ENCODE measurements at places on chromosomes 1 and 21.
A peak's percentile ranks its signal among the peaks of the same experiment; 100 is the strongest.

- DNase-seq = no peak
These were observed 44.8 kb upstream of the CACYBP start for GRCh38 chr1:174954671-174955669.

- DNase-seq = no peak
These were observed 36.0 kb upstream of the TENT5C start for GRCh38 chr1:117569856-117570255.

DNA sequence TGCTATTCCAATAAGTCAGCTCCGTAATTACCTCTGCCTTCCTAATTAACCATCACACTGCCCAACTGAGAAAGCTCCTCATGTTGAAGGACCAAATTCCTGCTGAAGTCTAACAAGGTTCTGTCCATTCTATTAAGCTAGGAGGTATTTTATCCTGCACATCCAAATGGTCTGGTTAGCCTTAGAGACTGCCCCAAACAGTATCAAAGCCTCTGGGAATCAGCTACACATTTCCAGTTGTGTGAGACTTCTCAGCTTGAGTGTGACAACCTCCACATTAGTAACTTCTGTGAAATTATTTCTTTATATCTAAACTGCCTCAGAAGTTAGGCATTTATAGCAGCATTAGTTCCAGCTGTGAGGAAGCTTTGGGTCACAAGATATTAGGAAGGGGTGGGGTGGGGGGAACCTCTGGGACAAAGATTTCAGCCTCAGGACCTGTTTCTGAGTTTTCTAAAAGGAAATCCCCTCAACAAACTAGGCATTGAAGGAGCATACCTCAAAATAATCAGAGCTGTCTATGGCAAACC is 150.5 kb upstream of the DUSP10 start:
- no peak for DNase-seq

- no peak for DNase-seq
These were observed 414.2 kb upstream of the C1orf87 start for GRCh38 chr1:60487565-60488345.

- peak; percentile 25 for DNase-seq
These were observed 32.1 kb downstream of the EYA3 start for GRCh38 chr1:28056129-28056925.

- DNase-seq = no peak
These were observed 244.4 kb downstream of the NFIA start for GRCh38 chr1:61326713-61327112.

DNA sequence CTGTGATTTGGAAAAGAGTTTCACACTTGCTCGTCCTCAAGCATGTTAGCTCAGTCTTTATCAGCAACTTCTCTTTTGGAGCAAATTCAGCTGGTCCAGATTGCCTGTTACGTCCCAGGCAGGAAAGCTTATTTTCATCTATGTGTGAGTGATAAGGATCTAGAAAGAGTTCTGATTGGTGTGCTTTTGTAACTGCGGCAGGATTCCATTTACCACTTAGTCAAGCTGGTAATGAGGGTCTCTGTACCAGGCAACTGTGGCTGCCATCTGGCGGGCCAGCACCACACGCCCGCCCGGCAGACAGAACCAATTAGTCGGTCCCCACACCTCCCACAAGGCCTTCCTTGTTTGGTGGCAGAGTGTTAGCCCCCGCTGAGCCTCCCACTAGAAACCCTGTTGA is 21.0 kb downstream of the C1orf87 start:
- no peak for DNase-seq

DNA sequence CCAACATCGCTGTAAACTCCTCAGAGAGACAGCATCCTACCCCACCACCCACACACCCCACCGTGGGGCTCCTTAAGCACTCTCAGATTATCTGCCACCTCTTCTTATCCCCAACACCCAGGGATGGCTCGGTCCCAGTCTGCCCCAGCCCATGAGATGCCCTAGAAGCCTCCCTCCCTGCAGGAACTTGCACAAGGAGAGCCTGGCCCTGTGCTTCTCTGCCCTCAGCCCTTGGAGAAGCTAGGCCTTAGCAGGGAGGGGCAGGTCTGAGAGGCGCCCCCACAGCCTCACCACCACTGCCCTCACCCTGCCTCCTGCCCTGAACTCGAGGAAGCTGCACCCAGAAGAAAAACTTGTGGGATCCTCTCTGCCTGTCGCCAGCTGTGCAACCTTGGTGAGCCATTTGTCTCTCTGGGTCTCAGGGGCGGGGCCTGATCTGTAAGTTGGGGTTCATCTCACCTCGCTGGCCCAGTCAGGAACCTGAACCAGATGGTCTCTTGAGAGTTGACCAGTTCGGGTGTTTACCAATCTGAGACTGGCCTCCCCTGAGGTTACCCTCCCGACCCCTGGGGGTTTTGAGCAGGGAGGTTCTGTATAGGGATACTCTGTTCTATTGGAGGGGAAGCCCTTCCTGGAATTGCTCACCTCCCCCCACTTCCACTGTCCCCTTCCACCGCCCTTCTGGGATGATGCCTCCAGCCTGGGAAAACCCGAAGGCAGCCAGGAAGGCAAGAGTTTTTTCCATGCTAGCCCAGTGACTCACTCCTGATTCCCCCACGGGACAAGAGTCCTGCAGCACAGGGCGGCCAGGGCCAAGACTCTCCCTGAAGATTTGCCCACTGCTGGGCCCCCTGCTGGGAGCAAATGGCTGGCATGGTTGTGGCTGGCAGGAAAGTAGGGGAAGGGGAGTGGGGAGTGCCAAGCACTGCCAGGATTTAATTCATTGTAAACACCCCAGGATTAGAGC is at the start of gene S100A3:
Gene S100A3 (minus strand): TSS at position 537 of the 967 bp plus-strand sequence. CDS start 773 bp downstream, outside the sequence.
- no peak for DNase-seq

DNA sequence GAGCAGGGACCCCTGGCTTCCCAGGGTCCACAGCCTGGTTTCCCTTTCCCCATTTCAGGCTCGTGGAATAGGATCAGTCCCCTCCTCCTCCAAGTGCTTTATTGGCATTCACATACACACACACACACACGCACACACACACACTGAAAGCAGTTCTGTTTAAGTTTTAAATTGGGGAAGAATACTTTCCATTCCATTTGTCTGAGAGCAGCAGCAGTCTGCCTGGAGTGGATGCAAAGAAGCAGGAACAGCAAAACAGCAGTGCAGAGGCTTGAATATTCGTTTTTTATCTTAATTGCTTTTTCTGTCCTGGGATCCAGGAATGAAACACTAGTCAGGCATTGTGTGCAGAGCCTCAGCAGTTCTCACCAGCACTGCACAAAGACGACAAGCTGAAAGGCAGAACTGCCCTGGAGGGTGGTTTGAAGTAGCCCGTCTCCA is 7.1 kb downstream of the CYB561D1 start:
- no peak for DNase-seq

GRCh38 chr1:98034505-98034904 is 113.7 kb upstream of the DPYD start:
- no peak for DNase-seq

DNA sequence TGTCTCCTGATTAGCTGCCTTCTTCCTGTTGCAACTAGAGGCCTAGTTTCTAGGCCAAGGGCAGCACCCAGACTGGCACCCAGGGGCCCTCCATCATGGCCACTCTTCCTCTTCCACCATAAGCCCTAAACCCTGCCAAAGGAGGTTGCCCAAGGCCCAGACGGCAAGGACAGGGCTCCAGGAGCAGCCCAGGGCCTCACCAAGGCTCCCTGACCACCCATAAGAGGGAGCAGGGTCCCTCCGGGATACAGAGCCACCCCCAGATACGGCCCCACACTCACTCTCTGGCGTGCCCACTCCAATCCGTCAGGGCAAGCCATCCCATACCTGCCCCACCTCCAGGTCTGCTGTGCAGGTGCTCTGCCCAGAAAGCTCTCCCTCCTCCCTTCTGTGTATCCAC is 79.9 kb downstream of the ITPKB start:
- no peak for DNase-seq

- DNase-seq = no peak
These were observed at the start of gene TTC24 for GRCh38 chr1:156579472-156579871. TSS of gene TTC24 (plus strand) at chr1:156579723. CDS start at chr1:156581365, 1,642 bp downstream.

- peak; percentile 50 for DNase-seq
These were observed 9.0 kb upstream of the FAM131C start for GRCh38 chr1:16082283-16083038.

- DNase-seq = no peak
These were observed 13.7 kb downstream of the SELL start for GRCh38 chr1:169697755-169698154.

- DNase-seq = no peak
These were observed 39.8 kb upstream of the SYNC start for GRCh38 chr1:32742199-32742947.

DNA sequence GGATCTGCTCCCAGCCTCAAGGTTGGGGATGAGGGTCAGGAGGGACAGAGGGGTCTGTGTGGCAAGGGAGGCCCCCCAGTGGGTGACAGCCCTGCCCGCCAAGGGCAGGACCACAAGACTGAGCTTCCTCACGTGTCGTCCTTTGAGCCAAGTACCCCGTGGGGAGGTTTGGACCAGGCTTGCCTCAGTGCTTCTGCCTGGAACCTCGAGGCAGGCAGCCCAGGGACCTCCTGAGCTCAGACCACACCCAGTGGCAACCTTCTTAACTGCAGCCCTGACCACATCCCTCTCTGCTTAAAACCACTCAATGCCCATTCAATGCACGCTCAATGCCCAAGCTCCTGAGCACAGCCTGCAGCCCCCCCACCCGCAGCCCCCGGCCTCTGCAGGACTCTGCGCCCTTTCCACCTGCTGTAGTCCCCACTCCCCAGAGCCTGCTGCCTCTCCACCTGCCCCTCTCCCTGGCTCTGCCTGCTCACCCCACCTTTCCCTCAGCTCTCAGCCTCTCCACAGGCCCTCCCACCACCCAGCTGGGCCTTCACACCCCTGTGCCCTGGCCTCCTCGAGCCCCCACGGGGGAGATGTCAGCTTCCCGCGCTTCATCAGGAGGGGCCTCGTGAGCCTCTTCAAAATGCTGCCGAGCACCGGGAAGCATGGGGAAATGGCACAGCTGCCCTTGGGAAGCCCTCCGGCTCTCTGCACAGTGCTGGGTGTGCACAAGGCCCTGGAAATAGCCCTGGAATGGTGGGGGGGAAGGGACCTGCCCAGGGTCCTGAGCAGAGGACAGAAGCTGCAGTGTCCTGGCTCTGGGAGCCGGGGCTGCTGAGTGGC is 129.3 kb upstream of the VAMP3 start:
- no peak for DNase-seq

GRCh38 chr1:208942394-208943130 is 641.0 kb upstream of the CAMK1G start:
- no peak for DNase-seq

GRCh38 chr1:99457381-99458165 is 188.3 kb upstream of the PALMD start:
- no peak for DNase-seq

- no peak for DNase-seq
These were observed 15.2 kb downstream of the ADCY10 start for GRCh38 chr1:167898578-167899222.

GRCh38 chr1:60621368-60621851 is 461.0 kb upstream of the NFIA start:
- DNase-seq = no peak

DNA sequence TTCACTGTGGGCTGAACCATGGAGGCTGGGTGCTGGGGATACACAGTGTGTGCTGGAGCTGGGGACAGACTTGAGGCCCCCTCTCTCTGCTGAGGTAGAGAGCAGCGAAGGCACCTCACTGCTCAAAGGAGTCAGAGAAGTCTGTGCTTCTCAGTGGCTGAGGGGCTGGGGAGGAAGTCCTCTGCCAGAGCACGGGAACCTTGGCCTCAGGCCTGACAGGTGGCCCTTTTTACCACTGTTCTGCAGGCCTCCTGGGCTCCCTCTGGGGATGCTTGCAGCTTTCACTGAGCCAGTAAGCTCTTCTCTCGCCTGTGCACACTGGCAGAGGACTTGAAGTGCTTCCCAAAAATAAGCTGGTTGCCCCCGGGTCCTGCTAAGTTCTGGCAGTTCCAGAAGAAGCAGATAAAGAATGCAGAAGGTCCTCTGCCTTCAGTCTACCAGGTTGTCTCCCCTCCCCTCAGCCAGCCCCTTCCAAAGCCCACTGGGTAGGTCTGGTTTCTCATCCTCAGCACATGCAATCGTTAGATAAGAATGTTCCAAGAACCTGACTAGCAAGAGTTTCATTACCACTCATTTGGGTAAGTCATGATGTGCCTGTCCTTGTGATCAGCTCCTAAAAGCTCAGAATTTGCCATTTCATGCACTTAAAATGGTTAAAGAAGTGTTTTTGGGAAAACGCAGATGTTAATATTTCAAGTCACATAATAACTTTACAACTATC is 53.9 kb downstream of the TENT5C start:
- DNase-seq = no peak

DNA sequence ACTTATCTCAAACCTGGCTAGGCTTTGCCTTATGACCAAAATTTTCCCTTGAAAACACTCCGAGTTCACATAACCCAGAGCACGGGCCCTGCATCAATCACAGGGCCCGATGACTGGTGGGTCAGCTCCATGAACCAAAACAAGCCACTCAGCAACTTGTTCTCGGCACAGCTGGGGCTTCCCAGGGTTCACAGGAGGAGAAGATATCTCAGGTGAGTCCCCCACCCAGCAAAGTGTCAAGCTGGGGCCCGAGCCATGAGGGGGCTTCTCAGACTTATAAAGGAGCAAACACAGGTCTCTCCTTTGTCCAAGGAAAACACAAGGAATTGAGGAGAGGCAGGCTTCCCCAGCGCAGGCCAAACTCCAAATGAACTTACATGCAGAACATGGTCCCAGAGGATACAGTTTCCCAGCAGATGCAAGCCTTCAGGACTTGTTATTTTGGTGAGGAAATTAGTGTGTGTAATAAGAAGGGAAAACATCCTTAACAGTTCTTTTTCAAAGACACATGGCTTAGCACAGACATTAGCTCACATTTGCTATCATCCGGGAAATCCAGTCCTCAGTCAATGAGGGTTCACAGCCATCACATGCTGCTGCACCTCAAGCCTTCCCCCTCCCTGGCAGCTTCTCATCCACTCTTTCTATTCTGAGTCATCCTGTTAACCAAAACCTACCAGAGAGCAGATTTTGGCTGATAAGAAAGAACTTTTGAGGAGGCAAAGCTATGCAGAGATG is 98.1 kb upstream of the NFIA start:
- no peak for DNase-seq

DNA sequence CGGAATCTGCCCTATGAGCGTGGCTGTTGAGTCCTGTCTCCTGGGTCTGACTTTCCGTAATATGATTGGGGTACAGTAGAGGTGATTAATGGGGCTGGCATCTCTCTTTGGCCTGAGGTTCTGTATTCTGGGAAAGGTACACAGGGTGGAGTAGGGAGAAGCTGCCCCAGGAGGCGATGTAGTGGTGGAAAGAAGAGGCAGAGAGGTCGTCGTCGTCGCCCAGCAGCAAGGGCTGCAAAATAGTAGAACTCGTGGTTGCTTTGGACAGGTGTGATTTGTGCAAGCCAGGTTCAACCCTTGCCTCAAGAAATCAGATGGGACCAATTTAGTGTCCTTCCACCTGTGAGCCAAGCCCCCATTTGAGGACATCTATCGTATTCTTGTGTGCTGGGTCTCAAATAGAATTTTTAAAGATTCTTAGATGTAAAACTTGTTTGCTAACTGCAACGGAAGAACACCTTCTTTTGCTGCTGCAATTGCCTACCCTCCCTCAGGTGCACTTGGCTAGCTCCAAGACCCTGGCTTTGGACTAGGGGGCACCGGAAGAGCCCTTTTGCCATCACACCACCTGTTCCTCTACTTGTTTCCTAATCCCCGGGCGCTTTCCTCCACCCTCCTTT is 1.3 kb upstream of the HMGN2 start:
- no peak for DNase-seq

- no peak for DNase-seq
These were observed 47.8 kb downstream of the PIK3CD start for GRCh38 chr1:9699361-9699760.
